ENCODE measurements at places on chromosomes 6 and 20. TPM values are rescaled to one million over a fixed set of nuclear protein-coding genes. Genes with fewer than 3 reads are reported as not detected.

GRCh38 chr6:28695715-28696114 is 170.0 kb downstream of the GPX5 start:
- no peak for DNase-seq

PRR18 gene
- not detected for total RNA-seq

IBTK gene
- total RNA-seq: 28.0 TPM

DNA sequence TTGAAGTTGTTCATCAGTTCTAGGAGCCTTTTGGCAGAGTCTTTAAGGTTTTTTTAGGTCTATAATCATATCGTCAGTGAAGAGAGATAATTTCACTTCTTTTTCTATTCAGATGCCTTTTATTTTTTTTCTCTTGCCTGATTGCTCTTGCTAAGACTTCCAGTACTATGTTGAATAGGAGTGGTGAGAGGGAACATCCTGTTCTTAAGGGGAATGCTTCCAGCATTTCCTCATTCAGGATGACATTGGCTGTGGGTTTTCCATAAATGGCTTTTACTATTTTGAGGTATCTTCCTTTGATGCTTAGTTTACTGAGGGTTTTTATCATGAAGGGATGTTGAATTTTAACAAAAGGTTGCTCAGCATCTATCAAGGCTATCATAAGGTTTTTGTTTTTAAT is 109.5 kb downstream of the CLVS2 start:
- DNase-seq: no peak

TENT5A gene
- 12.5 TPM for total RNA-seq

- DNase-seq: no peak
Measured at GRCh38 chr6:41713159-41713649, 22.2 kb downstream of the TFEB start.

GRCh38 chr6:131787079-131787478 is 20.7 kb upstream of the ENPP1 start:
- DNase-seq: no peak

BTN1A1 gene
- not detected for total RNA-seq

MED20 gene
- total RNA-seq: 7.6 TPM

GRCh38 chr20:52411611-52412010 is 220.0 kb upstream of the ZFP64 start:
- no peak for DNase-seq

HLA-DRB5 gene
- total RNA-seq: 37.4 TPM

ADGRF5 gene
- total RNA-seq: not detected

PSORS1C1 gene
- total RNA-seq: not detected

DNA sequence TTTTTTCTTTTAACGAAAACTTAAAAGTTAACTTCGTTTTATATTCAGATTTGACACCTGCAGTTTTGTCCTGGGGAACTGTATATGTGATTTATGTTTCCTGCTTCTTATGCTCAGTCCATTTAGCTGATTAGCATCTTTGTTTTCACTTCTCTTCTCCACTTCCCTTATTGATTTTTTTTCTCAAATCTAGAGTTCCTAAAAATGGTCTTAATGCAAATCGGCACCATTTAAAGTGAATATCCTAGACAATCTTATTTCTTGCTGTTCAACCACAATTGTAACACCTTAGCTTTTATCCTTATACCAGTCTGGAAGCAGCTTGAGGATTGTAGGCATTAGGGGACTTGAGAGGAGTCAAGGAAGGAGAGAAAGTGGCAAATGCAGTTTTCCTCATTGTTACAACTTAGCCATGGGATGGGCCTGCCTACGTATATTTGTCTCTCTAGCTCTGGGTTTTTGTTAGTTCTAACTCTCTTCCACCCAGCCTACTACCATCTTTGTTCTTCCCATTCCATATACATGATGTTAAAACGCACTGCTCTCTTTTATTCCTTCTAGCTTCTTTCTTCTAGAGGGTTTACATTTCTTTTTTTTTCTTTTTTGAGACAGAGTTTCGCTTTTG is 8.5 kb downstream of the QRSL1 start:
- DNase-seq: no peak

ITPR3 gene
- 41.4 TPM for total RNA-seq

DNA sequence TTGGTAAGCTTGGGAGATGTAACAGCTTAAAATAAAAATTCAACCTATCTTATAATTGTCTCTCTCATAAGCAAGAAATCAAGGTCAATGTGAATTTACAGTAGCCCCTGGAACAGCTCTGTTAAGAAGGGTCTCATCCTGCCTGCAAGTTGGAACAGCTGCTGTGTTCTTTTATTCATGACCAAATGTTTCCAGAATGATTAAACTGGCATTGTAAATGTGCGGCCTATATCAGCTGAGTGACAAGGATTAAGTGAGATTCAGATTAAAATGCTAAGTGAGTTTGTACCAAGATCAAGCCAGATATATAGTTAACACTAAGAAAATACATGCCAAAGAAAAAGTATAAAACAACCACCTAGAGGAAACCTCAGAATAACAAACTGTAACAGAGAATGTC is 45.3 kb upstream of the NRSN1 start:
- DNase-seq: no peak

TLDC2 gene
- not detected for total RNA-seq

TTBK1 gene
- not detected for total RNA-seq

ACAT2 gene
- 29.0 TPM for total RNA-seq

GRCh38 chr20:33881989-33882388 is 70.8 kb downstream of the CHMP4B start:
- DNase-seq: no peak

EZR gene
- total RNA-seq: 201 TPM

- DNase-seq: no peak
Measured at GRCh38 chr6:151589667-151590066, 95.8 kb downstream of the CCDC170 start.

DNA sequence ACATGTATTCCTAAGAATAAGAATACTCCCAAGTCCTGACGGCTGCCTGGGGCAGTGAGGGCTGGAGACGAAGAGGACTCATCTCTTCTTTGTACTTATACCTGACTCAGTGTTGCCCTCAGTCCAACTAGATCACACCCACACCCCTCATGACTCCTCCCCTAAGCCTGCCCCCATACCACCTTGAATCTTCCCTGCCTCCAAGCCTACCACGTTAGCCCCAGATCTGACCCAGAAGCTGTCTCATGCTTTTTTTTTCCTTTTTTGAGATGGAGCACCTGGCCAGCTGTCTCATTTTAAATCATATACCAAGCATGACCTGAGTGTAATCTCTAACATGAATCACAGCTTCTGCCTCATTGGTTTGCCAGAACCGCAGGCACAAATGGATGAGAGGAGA is 45.2 kb downstream of the MUC22 start:
- DNase-seq: no peak

MOXD1 gene
- not detected for total RNA-seq

All from naive thymus-derived CD4-positive, alpha-beta T cell (primary cell).